ENCODE measurements at places on chromosomes 1 and 21.

GRCh38 chr21:44542716-44543115 is 2.7 kb upstream of the KRTAP10-1 start:
- DNase-seq = no peak

DNA sequence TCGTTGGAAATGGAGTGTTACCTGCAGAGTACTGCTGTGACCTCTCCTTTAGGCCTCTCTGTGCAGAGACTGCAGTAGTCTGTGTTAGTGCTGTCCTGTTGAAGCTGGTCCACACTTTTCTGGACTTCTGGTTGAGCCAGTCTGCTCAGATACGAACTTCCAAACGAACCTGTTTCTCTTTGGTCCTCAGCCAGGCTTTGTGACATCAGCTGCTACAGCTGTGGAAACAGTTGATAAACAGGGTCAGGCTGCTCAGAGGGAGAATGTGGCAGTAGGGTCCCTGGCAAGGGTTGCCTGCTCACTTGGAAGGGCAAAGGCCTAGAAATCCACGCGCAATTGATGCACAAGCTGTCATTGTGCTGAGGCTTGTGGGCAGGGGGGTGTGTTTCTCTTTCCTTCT is 98.8 kb downstream of the NOS1AP start:
- DNase-seq = no peak

DNA sequence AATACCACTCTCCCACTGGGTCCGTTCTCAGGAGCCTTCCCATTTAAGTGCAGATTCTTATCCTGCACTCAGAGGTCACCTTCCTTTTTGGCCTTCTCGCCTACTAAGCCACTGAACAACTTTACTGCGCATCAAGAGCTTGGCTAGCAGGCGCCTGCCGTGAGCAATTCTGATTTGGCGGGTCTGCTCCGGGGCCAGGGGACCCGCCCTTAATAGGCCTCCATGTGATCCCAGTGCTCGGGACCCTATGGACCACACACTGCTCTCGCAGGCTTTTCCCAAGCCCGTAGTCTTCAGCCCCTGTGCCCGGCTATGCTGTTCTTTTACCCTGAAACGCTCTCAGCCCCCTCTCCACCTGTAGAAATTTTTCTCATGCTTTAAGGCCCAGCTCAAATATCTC is 45.1 kb downstream of the BCL9 start:
- DNase-seq = no peak

DNA sequence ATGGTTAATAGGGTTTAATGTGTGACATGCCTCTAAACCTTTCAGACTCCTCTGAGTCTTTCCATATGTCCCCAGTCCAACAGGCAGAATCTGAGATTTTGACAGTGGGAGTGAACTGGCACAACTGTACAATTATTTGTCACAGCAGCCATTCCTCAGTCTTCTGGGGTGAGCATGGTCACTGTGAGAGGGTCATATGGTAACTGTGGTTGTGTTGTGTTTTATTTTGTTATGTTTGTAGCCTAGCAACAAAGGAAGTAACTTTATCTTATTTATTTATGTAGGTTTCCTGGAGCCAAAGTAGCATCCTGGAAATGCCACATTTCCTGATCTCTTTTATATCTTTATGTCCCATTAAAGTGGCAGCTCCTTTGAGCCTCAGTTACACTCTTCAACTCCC is 1067.9 kb downstream of the TTLL7 start:
- no peak for DNase-seq

DNA sequence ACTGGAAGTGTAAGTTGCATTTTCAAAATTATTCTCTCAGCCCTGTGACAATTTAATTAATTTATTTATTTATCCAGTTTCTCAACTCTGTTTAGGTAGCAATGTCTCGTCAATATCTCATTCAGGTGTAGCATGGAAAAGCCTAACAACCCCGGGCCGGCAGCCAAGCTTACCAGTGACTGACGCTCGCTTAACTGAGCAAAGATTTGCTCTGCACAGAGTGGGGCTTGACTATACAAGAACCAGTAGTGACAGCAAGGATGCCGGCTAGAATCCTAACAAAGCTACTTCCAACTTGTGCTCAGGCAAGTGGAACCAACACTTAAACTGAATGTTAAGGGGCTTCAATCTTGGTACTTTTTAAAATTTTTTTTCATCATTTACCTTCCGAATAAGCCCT is 80.9 kb upstream of the ESRRG start:
- no peak for DNase-seq

DNA sequence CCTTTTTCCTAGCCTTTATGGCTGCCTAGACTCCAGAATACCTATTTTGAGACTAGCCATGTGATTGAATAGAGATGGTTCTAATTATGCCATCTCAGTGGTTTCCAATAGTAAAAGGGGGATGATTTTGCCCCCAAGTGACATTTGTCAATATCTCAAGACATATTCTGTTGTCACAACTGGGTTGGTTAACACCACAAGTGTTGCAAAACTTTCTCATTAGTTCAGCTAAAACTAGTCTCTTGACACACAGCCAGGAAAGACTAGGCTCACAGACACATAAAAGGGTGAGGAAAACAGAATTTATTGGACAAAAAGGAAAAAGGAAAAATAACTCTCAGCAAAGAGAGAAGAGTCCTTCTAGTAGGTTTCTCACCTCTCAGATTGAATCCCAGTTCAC is 39.9 kb upstream of the GBP5 start:
- no peak for DNase-seq

GRCh38 chr21:28207436-28208173 is 785.1 kb downstream of the LTN1 start:
- DNase-seq = peak; percentile 89

- DNase-seq = no peak
Observed at GRCh38 chr1:89041721-89042120, 19.1 kb upstream of the GBP3 start.

- no peak for DNase-seq
Observed at GRCh38 chr21:33747420-33747819, 105.1 kb downstream of the ITSN1 start.

GRCh38 chr1:181452746-181453145 is 30.6 kb upstream of the CACNA1E start:
- no peak for DNase-seq

- peak; percentile 98 for DNase-seq
Observed at GRCh38 chr1:160124705-160125478, 9.3 kb downstream of the ATP1A2 start.
